ENCODE measurements at places on chromosomes 4 and X.
A peak's percentile ranks its signal among the peaks of the same experiment; 100 is the strongest.

DNA sequence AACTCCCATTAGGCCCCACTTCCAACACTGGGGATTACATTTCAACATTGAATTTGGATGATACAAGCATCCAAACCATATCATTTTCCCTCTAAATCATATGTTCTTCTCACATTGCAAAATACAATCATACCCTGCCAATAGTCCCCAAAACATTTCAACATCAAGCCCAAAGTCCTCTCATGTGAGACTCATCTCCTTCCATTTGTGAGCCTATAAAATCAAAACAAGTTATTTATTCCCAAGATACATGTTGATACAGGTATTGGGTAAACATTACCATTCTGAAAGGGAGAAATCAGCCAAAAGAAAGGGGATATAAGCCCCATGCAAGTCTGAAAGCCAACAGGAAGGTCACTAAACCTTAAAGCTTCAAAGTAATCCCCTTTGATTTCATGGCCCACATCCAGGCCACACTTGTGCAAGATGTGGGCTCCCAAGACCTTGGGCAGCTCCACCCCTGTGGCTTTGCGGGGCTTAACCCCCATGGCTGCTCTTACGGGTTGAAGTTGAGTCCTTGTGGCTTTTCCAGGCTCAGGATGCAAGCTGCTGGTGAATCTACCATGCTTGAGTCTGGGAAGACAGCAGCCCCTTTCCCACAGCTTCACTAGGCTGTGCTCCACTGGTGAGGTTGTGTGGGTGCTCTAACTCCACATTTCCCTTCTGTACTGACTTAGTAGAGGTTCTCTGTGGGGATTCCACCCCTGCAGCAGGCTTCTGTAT is 40.6 kb upstream of the SERTM2 start:
- DNase-seq: no peak
- no peaks in the 10 kb centered on the region for H3K36me3 ChIP-seq
- no peak overlapping the region for H3K4me3 ChIP-seq
- H3K27ac ChIP-seq: no peak overlapping the region
- no peaks in the 10 kb centered on the region for H3K27me3 ChIP-seq

- no peaks in the 10 kb centered on the region for H3K4me1 ChIP-seq
These were observed 34.8 kb upstream of the MAP9 start for GRCh38 chr4:155411546-155411945.

- no peak overlapping the region for H3K4me3 ChIP-seq
- H3K36me3 ChIP-seq: no peaks in the 10 kb centered on the region
- no peak for DNase-seq
- H3K27ac ChIP-seq: no peak overlapping the region
- H3K27me3 ChIP-seq: peaks cover 5% of the 10 kb centered on the region
These were observed 9.1 kb downstream of the HTRA3 start for GRCh38 chr4:8278421-8279287.

GRCh38 chr4:188145601-188146000 is 6.4 kb downstream of the TRIML1 start:
- H3K27me3 ChIP-seq: no peaks in the 10 kb centered on the region
- no peak for DNase-seq

DNA sequence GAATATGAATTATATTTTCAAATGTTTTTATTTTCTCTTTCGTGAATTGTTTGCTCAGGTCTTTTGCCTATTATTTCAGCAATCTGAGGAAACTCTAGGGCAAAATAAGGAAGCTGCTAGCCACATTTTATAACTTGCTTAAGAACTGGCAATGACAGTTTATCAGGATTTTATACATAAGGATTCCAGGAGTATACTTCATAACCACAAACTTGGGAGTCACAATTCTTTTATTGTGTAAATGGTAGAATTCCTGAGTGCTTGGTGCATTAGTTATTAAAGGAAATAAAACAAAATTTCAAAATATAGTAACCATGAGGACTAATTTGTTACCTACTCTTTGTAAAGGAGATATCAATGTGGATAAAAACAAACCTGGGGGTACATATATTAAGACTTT is 54.4 kb downstream of the PALLD start:
- H3K4me1 ChIP-seq: no peaks in the 10 kb centered on the region
- H3K27ac ChIP-seq: no peak overlapping the region
- H3K36me3 ChIP-seq: no peaks in the 10 kb centered on the region
- no peak for DNase-seq
- H3K27me3 ChIP-seq: peaks cover 13% of the 10 kb centered on the region

DNA sequence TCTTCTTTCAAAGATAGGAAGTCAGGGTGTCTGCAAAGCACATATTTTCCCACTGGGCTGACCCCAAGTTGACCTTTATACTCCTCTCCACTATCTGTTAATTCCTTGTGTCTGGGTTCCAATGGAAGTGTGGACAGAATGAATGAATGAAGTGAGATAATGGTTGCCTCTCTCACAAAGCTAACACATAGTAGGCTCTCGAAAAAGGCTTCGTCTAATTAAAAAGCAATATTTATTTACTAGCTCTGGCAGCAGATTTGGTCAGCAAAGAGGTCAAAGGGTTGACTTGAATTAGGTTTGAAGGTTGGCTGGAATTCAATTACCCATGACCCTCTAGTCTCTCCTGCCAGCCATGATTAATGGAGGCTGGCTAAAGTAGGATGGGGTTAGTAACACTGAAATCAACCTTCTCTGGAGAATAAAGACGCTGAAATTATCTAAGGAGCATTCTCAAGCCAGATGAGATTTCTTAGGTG is 280.3 kb upstream of the KLF3 start:
- peaks cover 5% of the 10 kb centered on the region for H3K4me1 ChIP-seq
- H3K4me3 ChIP-seq: no peak overlapping the region
- H3K27me3 ChIP-seq: no peaks in the 10 kb centered on the region
- H3K36me3 ChIP-seq: no peaks in the 10 kb centered on the region

DNA sequence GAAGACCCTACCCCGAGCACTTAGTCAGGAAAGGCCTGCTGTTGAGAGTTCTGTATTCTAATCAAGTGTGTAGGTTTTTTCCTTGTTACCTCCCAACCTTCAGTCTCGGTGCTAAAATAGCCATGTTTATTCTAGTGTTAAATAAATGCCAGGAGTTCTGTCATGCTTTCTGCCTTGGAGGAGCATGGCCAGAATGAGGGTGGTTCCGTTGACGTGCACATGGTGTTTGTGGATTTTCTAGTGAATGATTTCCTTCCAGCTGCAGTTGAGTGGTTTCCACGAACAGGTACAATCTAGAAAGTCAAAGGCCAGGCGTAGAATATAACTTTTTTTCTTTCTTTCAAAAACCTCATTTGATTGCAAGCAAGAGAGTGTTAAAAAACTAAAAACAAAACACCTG is 21.0 kb downstream of the TRMT44 start:
- H3K4me3 ChIP-seq: no peak overlapping the region
- peaks cover 20% of the 10 kb centered on the region for H3K36me3 ChIP-seq
- no peaks in the 10 kb centered on the region for H3K4me1 ChIP-seq
- no peaks in the 10 kb centered on the region for H3K27me3 ChIP-seq

- H3K4me3 ChIP-seq: no peak overlapping the region
- no peak for DNase-seq
- H3K36me3 ChIP-seq: no peaks in the 10 kb centered on the region
- peaks cover 10% of the 10 kb centered on the region for H3K27me3 ChIP-seq
- H3K4me1 ChIP-seq: no peaks in the 10 kb centered on the region
These were observed 14.8 kb downstream of the TIGD2 start for GRCh38 chr4:89125901-89126782.

DNA sequence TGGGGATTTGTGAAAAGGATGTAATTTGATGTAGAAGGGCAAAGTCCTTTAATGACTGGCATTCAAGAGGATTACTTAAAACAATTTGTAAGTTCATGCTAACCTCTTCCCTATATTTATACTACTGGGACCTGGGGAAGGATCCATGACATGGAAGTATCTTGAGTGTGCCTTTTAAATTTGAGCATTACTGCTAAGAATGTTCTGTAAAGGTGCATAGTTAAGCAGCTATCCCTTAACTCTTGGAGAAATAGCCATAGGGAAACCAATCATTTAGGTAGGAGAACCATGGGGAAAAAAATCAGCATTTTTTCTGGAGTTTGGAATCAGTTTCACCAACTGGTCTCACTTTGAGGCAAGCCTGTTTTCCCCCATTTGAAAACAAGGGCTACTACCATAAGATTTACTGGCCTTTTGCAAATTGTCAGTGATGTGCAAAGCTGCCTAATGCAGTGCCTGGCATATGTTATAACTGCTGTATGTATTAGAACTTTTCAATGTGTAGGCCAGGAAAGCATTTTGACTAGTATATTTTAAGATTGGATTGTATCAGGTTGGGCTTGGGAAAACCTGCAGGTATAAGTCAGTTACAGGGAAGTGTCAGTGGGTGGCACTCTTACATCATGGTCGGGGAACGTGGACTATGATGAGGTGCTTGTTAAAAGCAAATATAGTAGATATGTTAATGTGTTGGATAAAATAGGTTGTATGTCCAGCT is 72.1 kb downstream of the PRSS12 start:
- peaks cover 58% of the 10 kb centered on the region for H3K4me1 ChIP-seq
- H3K27ac ChIP-seq: peak overlapping the region; percentile 40
- DNase-seq: peak; percentile 38
- no peaks in the 10 kb centered on the region for H3K27me3 ChIP-seq
- H3K36me3 ChIP-seq: peaks cover 8% of the 10 kb centered on the region

DNA sequence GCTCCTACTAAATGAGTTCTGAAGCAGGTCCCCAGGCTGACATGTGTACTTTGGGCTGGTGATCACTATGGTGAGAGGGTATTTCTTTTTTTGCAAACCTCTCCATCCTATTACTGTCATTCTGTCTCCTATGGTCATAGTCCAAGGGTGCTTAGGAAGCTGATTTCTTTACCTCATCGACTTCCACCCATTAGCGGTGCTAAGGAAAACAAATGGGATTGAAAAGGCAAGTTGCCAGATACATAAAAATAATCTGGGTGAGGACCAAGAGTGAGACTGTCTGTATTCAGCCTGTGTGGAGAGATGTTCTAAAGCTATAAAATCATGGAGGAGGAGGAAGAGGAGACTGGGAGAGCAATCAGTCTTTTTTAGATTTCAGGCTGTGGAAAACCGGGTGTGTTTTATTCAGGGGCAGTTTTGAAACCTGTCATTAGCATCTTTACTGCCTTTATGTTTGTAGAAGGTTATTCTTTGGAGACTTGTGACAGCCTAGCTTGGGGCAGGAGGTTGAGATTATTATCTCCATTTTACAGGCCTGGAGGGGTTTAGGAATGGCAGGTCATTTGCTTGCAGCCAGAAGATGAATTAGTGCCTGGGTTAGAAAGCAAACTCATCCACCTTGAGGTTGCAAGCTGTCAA is 1.9 kb downstream of the TMEM164 start:
- H3K27ac ChIP-seq: peak overlapping the region; percentile 24
- H3K36me3 ChIP-seq: no peaks in the 10 kb centered on the region
- H3K27me3 ChIP-seq: no peaks in the 10 kb centered on the region
- no peak for DNase-seq
- H3K4me3 ChIP-seq: peak overlapping the region; percentile 91

DNA sequence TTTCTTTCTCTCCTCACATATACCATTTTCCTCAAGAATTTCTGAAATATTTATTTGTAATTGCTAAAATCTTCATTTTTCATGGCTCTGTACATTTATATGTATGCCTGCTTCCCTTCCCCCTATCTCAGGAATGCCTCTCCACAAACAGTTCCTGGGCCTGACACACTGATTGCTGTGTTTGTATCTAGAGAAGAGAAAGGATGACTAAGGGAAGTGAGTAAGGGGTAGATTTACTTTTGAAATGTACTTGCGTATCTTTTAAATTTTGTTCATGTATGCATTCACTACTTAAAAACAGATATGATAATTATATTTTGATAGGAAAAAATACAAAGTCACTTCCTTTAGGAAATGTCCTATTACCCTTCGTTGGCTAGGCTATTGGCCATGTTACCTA is 790.8 kb downstream of the PCDH18 start:
- H3K36me3 ChIP-seq: no peaks in the 10 kb centered on the region
- no peak overlapping the region for H3K27ac ChIP-seq
- no peak for DNase-seq
- no peak overlapping the region for H3K4me3 ChIP-seq
- H3K4me1 ChIP-seq: no peaks in the 10 kb centered on the region
- H3K27me3 ChIP-seq: no peaks in the 10 kb centered on the region

GRCh38 chrX:51459125-51459524 is 37.3 kb downstream of the NUDT11 start:
- no peak for DNase-seq
- H3K4me1 ChIP-seq: no peaks in the 10 kb centered on the region
- H3K27ac ChIP-seq: no peak overlapping the region
- H3K4me3 ChIP-seq: no peak overlapping the region
- peaks cover 2% of the 10 kb centered on the region for H3K27me3 ChIP-seq
- H3K36me3 ChIP-seq: no peaks in the 10 kb centered on the region

DNA sequence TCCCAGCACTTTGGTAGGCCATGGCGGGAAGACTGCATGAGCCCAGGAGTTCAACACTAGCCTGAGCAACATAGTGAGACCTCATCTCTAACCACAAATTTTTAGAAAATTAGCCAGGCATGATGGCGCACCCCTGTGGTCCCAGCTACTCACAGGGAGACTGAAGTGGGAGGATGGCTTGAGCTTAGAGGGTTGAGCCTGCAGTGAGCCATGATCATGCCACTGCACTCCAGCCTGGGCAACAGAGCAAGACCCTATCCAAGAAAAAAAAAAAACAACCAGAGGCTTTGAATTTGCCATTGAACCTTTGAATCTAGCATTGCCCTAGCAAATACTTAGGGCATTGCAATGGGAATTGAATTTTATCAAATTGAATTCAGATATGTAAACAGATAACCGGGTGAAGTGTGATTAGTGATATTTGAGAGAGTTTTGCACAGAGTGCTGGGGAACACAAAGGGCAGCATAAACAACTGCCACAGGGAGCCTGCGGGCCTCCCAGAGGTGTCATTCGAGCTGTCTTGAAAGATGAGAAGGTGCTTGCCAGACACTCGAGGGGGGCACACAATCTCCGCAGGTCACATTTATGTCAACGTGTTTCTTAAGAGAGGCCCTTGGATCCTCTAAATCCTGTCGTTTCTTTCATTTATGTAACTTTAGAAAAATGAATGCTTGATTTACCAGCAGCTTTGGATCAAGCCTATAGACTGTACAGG is 200.3 kb downstream of the AASDH start:
- no peaks in the 10 kb centered on the region for H3K27me3 ChIP-seq
- no peaks in the 10 kb centered on the region for H3K36me3 ChIP-seq
- no peak overlapping the region for H3K27ac ChIP-seq

DNA sequence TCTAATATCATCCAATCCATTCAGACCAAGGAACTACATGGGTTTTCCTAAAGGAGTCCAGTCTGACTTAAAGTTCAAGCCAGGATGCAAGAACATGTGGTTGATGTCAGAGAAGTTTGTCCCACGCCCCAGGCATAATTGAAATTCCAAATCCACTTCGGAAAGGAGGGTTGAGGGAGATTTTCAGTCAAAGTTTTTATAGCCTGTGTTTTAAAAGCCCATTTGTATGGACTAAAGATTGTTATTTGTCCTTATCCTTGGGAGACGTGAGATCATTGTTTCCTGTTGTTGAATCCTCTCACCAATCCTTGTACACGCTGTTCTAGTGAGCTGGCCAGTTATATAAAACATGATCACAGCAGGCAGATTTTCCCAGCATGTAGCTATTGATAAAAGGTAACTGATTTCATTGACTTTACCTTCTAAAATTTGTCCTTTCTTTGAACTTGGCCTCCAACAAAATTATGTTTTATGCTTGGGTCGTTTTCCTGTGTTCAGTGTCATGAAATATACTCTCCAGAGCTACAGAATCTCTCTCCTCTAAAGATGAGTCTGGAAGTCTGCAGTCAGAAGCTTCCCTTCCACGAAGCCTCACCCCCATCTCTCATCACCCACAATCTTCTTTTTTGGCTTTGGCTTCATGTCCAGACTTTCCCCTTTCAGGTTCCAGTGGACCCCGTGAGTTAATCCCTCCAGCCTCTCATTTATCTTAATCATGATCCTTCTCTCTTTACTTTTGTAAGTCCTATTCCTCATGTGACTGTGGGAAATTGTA is 92.9 kb downstream of the ATP10D start:
- no peak overlapping the region for H3K27ac ChIP-seq
- no peak for DNase-seq
- no peaks in the 10 kb centered on the region for H3K4me1 ChIP-seq
- H3K27me3 ChIP-seq: no peaks in the 10 kb centered on the region
- no peak overlapping the region for H3K4me3 ChIP-seq
- peaks cover 55% of the 10 kb centered on the region for H3K36me3 ChIP-seq

Data from naive B cell (primary cell).